ENCODE measurements at places on chromosomes 2 and 18. TPM values are rescaled to one million over a fixed set of nuclear protein-coding genes. Genes with fewer than 3 reads are reported as not detected.

DNA sequence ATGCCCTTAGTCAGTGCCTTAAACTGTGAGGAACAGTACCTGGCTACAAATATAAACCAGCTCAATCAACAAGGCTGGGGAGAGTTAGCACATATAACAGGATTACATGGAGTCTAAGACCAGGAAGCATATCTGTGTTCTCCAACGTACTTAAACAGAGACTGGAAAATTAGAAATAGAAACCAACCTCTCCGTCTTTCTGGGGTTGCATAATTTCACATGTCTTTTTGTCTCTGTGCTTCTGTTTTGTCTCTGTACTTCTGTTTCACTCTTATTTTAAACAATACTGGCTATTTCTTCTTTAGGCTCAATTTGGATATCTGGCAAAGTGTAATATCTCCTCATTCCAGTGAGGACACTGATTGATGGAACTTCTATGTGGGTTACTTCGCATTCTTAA, 749.0 kb upstream of the ZEB2 start:
- no peak for DNase-seq

Gene DSC3
- 12.9 TPM for total RNA-seq

GRCh38 chr2:121140734-121141133, 144.3 kb downstream of the TFCP2L1 start:
- DNase-seq = no peak

- no peak for DNase-seq
Measured at GRCh38 chr2:112960230-112960825, 17.5 kb upstream of the IL36G start.

Gene AOX1
- total RNA-seq = 69.9 TPM

- DNase-seq = no peak
Measured at GRCh38 chr18:9563331-9563730, 51.0 kb downstream of the PPP4R1 start.

Gene TCF23
- not detected for total RNA-seq

DNA sequence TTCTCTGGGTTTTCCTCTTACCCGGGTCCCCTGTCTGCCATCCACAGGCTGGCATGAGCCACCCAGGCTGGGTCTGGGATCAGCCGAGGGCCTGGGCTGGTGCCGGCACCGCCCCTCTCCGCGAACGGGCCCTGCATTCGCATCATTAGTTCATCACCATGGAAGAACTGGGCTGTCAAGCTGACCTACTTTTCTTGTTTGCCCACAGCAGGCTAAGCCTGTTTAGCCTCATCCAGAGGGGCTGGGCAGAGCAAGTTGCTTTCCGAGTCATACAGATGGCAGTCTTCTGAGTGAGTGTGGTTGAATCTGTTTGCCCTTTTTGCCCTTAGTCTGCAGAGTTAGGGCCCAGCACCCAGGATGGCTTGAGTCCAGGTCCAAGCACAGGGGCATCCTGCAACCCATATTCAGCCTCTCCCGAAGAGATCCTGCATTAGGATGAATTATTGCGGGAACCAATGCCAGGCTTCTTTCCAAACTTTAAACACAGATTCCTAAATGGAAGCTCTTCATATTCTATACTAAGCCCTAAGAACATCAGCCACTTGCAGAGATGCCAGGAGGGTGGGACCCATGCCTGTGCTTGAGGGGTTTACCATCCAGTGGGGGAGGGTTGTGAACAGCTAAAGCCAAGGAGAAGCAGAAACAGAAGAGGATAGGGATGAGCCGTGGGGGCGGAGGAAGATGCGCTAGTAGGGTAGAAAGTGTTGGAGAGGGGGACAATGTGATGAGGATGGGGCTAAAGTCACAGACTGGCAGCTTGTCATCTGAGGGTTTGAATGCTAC, 68.0 kb downstream of the NPAS2 start:
- no peak for DNase-seq

- no peak for DNase-seq
Measured at GRCh38 chr2:12716032-12716281, 779 bp upstream of the TRIB2 start.

- no peak for DNase-seq
Measured at GRCh38 chr2:227416701-227417100, 29.0 kb upstream of the SCYGR1 start.

DNA sequence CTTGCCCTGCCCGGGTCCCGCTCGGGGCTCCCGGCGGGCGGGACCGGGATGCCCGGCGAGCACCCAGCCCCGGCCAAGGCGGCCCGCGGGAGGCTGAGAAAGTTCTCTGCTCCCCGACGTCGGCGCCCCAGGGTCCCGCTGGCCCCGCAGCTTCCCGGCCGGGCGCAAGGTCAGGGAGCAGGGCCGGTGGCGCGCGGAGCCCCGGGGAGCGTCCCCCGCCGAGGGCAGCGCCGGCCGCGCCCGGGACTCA, 331 bp downstream of the SERPINE2 start:
- no peak for DNase-seq

Gene COL6A3
- 118 TPM for total RNA-seq

DNA sequence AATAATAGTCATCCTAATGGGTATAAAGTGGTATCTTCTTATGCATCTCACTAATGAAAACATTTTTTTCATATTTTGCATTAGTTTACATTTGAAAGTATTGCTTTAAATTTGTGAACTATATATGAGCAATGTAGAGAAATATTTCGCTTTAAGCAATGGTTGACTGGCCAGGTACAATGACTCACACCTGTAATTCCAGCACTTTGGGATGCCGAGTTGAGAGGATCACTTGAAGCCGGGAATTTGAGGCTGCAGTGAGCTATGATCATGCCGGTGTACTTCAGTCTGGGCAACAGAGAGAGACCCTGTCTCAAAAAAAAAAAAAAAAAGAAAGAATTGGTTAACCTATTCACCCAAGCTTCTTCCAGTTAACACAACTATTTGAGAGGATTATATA, 15.1 kb downstream of the ZCCHC2 start:
- no peak for DNase-seq

Gene SERPINE2
- 29.0 TPM for total RNA-seq

GRCh38 chr18:79400091-79400590, 4.4 kb downstream of the NFATC1 start:
- DNase-seq = no peak

Gene FAP
- 37.6 TPM for total RNA-seq
